ENCODE measurements at places on chromosomes 7 and 10. TPM values are rescaled to one million over a fixed set of nuclear protein-coding genes. Genes with fewer than 3 reads are reported as not detected.

Gene PRRT4
- total RNA-seq = 1.2 TPM

DNA sequence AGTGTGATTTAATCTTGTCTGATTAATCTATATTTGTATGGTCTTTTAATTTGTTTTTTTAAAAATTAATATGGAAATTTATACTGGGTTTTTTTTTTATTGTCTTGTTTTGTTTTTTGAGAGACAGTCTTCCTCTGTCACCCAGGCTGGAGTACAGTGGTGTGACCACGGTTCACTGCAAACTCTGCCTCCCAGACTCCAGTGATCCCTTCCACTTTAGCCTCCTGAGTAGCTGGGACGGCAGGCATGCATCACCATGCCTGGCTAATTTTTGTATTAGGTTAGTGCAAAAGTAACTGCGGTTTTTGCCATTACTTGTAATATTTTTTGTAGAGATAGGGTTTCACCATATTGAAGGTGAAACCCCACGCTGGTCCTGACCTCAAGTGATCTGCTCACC, 73.1 kb downstream of the TET1 start:
- no peak for DNase-seq

GRCh38 chr10:69202332-69202731, 17.8 kb upstream of the HKDC1 start:
- no peak for DNase-seq

GRCh38 chr10:71262817-71263216, 50.4 kb downstream of the UNC5B start:
- DNase-seq = no peak

DNA sequence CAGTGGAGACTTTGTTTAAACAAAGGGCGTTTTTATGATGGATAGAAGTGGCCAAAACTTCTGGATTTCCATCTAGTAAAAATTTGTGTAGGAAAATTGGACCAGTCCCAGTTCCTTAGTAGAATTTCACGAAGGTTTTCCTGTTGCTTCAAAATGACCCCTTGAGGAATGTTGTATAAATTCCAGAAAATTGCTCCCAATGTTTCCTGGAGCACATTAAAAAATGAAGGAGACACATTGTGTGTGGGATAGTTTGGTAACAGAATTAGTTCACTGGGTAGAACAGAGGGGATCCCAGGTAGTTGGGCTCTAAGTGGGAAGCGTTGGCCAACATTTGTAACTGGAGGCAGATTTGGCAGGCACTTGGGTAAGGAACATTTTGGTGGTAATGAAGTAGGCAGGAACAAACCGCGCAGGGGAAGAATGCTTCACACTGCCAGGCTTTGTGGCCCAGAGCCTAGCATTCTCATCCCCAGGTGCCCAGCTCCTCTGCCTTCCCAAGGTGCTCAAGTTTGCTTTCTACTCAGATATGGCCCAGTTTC, 758.6 kb downstream of the AUTS2 start:
- DNase-seq = no peak

Data from prostate gland (tissue), 2 donors.